ENCODE measurements at places on chromosomes 13 and 19. TPM values are rescaled to one million over a fixed set of nuclear protein-coding genes. Genes with fewer than 3 reads are reported as not detected.

The CCDC8 gene
- total RNA-seq: not detected

The IGFL2 gene
- not detected for total RNA-seq

The SUCLA2 gene
- total RNA-seq: 33.0 TPM

The LRP3 gene
- total RNA-seq: 0.22 TPM

The PCDH17 gene
- total RNA-seq: not detected

The ZNF540 gene
- total RNA-seq: 3.7 TPM

The CNOT3 gene
- 59.2 TPM for total RNA-seq

The TTC9B gene
- total RNA-seq: not detected

The IFNL1 gene
- total RNA-seq: not detected
